ENCODE measurements at places on chromosomes 3 and 15. TPM values are rescaled to one million over a fixed set of nuclear protein-coding genes. Genes with fewer than 3 reads are reported as not detected.

- peak overlapping the region; percentile 64 for H3K27ac ChIP-seq
- no peaks in the 10 kb centered on the region for H3K27me3 ChIP-seq
- H3K4me1 ChIP-seq = peaks cover 3% of the 10 kb centered on the region
Observed at GRCh38 chr3:196528639-196529233, 13.6 kb upstream of the SMCO1 start.

AGBL1 gene
- total RNA-seq = not detected

NT5DC2 gene
- total RNA-seq = 59.7 TPM

UNC13C gene
- total RNA-seq = 0.43 TPM

GHSR gene
- not detected for total RNA-seq

GRCh38 chr3:161149529-161149928 lies 44.4 kb upstream of the B3GALNT1 start:
- no peak overlapping the region for H3K27ac ChIP-seq
- no peaks in the 10 kb centered on the region for H3K27me3 ChIP-seq

GRCh38 chr3:135917076-135917475 lies 48.5 kb upstream of the PPP2R3A start:
- no peaks in the 10 kb centered on the region for H3K27me3 ChIP-seq
- no peak for DNase-seq
- H3K36me3 ChIP-seq = no peaks in the 10 kb centered on the region
- no peak overlapping the region for H3K27ac ChIP-seq
- H3K4me1 ChIP-seq = no peaks in the 10 kb centered on the region
- no peak overlapping the region for H3K4me3 ChIP-seq

DNA sequence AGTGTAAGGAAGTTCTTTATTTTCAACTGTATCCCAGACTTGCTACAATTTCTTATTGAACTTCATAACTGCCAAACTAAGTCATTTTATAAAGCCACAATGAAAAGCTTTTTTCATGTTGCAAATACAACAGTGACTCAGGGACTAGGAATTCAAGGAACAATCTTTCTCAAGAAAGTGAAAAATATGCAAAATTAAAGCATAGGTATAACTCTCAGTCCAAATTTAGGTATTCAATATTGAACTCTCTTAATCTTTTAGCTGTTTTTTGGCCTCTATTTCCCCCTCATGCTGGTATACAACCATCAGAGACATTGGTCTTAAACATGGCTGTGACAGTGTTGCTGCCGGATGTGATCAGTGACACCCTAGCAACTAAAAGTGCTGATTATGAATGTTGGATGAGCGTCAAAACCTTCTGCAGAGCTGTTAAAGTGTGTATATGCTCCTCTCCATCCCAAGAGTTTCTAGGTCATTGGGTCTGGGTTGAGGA lies 476.9 kb downstream of the ZNF385D start:
- H3K27me3 ChIP-seq = no peaks in the 10 kb centered on the region
- DNase-seq = no peak
- no peaks in the 10 kb centered on the region for H3K36me3 ChIP-seq
- no peaks in the 10 kb centered on the region for H3K4me1 ChIP-seq
- H3K4me3 ChIP-seq = no peak overlapping the region
- H3K27ac ChIP-seq = peak overlapping the region; percentile 43

GRCh38 chr15:27399241-27399640 lies 428.3 kb downstream of the GABRG3 start:
- DNase-seq = no peak
- no peaks in the 10 kb centered on the region for H3K36me3 ChIP-seq
- H3K27me3 ChIP-seq = no peaks in the 10 kb centered on the region
- no peak overlapping the region for H3K4me3 ChIP-seq
- no peak overlapping the region for H3K27ac ChIP-seq

MRPS22 gene
- total RNA-seq = 81.3 TPM

THOC7 gene
- total RNA-seq = 81.3 TPM

TM4SF18 gene
- total RNA-seq = 9.1 TPM

- H3K4me3 ChIP-seq = no peak overlapping the region
- H3K27me3 ChIP-seq = no peaks in the 10 kb centered on the region
- no peak for DNase-seq
- no peaks in the 10 kb centered on the region for H3K4me1 ChIP-seq
Observed at GRCh38 chr3:62577153-62577552, 203.8 kb upstream of the FEZF2 start.

ATP6V1A gene
- total RNA-seq = 21.2 TPM

SV2B gene
- total RNA-seq = 1.5 TPM

GOLGA8R gene
- total RNA-seq = 4.4 TPM

- H3K4me1 ChIP-seq = no peaks in the 10 kb centered on the region
- no peaks in the 10 kb centered on the region for H3K36me3 ChIP-seq
- H3K27ac ChIP-seq = no peak overlapping the region
- no peaks in the 10 kb centered on the region for H3K27me3 ChIP-seq
Observed at GRCh38 chr15:39094116-39094515, 486.8 kb upstream of the THBS1 start.

DNA sequence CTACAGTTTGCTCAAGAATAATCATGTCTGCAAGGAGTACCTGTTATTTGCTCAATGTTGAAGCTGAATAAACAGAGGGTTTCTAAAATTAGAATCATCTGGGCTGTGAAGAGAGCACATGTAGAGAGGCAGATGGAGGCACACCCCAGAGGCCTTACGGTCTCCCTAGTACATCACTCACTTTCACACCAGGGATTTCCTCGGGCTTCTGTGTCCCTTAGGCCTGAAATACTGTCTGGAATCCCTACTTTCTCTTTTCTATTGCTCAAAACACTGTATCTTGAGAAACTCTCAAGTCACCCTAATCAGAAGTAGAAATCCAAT lies 473.7 kb upstream of the ROBO2 start:
- H3K36me3 ChIP-seq = no peaks in the 10 kb centered on the region
- no peak for DNase-seq
- H3K27ac ChIP-seq = no peak overlapping the region
- no peak overlapping the region for H3K4me3 ChIP-seq
- H3K27me3 ChIP-seq = no peaks in the 10 kb centered on the region

DNA sequence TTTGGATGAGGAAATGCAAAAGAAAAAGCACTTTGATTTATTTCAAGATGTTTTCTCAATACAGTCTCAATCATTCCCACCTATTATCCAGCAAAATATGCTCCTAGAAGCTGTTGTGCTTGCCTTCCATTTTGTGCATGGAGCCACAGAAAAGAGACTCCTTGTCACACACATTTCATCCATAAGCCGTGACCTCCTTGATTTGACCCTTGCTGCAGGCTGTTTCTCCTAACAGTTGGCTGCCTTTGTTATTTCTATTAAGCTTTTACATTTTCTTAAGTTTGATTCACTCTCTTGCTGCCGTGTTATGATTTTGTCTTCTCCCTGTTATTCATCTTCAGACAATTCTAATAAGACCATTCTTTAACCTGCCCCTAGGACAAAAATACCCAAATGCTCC lies 124.2 kb upstream of the PLAAT1 start:
- H3K27ac ChIP-seq = no peak overlapping the region
- H3K4me3 ChIP-seq = no peak overlapping the region
- DNase-seq = no peak
- no peaks in the 10 kb centered on the region for H3K36me3 ChIP-seq
- H3K27me3 ChIP-seq = no peaks in the 10 kb centered on the region
- no peaks in the 10 kb centered on the region for H3K4me1 ChIP-seq

DNA sequence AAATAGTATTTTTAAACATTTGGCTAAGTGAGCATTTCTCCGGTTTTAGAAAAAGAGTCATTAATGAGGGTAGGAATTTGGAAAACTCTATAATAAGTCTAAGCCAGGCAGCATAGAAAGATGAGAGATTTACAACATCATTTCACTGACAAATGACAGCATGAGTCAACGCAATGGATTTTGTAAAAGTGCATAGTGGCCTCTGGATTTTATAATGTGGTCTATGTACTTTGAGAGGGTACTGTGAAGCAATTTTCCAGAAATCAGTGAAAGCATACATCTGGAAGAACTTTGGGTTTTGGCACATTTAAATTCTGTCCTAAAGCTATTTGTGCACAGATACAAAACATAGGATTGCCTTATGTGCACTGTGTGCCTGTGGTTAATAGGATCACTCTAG lies 130.8 kb upstream of the CCNL1 start:
- H3K27ac ChIP-seq = no peak overlapping the region
- no peaks in the 10 kb centered on the region for H3K36me3 ChIP-seq
- no peaks in the 10 kb centered on the region for H3K4me1 ChIP-seq

Measured in heart left ventricle (tissue), 16 donors.